ENCODE measurements at places on chromosomes 2 and 18.
A peak's percentile ranks its signal among the peaks of the same experiment; 100 is the strongest.

- DNase-seq, result no peak
These were observed 190.8 kb downstream of the RNF152 start for GRCh38 chr18:61702007-61702406.

GRCh38 chr2:127859712-127860085 lies 1.7 kb upstream of the POLR2D start:
- peak; percentile 39 for DNase-seq

DNA sequence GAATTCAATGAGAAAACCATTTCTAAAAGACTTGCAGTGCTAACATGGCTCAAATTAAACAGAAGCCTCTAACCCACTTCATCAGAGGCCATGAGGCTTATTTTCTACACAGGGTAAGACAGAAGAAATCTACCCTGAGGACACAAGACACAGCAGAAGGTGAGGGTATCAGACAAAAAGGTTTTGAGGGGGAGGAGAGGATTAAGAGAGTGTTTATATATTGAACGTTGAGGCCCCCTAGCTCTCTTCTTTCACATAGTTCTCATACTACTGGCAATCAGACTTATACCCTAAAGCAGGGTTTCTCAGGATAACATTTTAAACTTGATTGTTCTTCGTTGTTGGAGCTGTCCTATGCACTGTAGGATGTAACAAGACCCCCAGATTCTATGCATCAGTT lies 21.4 kb downstream of the ORC4 start:
- no peak for DNase-seq

GRCh38 chr2:1598041-1598710 lies 146.1 kb downstream of the PXDN start:
- no peak for DNase-seq

- DNase-seq, result no peak
These were observed 85.0 kb downstream of the ZAP70 start for GRCh38 chr2:97798416-97798815.

DNA sequence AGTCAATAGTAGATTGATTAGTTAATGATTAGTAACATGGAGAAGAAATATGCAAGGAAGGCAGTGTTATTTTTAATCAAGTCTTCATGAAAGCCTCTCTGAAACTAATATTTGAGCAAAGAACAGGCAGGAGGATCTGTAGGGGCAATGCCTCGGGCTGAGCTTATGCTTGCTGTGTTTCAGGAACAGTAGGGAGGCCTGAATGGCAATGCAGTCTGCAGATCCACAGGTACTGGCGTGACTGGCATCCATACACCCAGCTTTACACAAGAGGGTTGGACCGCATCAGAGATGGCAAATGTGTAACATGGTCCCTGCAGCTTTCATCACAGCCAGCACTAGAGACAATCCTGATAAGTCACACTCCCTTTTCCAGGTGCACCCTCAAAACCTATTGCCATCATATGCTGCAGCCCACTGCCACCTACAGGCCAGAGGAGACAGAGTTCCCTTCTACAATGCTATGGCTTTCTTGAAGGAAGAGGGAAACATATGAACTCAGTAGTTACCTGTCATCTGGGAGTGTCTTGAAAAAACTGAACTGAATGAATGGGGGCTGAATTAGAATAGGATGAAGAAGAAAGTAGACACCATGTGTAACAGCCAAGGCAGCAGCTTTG lies 582.4 kb upstream of the RAB6C start:
- DNase-seq, result peak; percentile 10

GRCh38 chr2:65373365-65373918 lies 59.0 kb downstream of the SPRED2 start:
- DNase-seq, result no peak

DNA sequence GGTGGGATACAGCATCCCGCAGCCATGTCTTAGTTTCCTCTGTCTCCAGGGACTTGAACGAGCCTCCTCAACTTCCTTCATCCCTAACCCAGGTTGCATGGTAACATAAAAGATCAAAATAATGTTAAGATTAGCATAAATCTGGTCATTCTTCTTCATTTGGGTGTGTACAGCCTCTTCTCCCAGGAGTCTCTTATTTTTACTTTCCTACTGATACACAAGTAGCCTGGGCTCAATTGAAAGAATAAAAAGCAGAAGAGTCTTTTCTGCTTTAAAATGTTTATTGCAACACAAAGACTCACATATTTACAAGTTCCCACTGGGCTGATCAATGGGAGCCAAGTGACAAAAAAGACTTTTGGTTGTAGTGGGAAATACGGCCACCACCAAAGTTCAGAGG lies 137.9 kb upstream of the PID1 start:
- no peak for DNase-seq

DNA sequence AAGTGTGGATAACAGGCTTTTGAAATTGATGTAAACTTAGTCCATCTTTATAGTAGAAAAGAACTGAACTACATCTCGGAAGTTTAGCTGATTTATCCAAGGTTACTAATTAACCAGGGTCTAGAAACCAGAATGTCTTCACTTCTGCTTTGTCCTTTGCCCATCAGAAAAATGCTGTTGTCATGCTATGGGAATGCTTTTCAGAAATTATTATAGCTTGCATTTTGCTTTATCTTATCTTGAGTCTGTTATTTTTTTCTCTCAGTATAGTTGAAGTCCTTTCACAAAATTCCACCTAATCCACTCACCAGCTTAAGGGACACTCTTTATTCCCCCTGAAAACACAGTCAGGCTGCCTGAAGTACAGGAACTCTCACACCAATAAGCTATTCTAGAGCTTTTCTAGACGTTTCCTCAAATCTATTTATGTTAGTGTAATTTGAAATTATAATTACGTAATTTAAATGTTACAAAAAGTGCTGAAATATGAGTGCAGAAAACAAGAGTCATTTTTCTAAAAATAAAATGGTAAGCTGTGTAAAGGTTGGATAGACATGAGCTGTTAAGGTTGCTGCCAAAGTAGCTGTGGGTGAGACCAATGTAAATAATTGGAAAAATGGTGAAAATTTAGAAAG lies 456.3 kb downstream of the TGIF1 start:
- DNase-seq, result no peak

GRCh38 chr2:181589779-181590178 lies 67.1 kb downstream of the CERKL start:
- no peak for DNase-seq

GRCh38 chr18:74445585-74445984 lies 11.5 kb downstream of the DIPK1C start:
- DNase-seq, result no peak

DNA sequence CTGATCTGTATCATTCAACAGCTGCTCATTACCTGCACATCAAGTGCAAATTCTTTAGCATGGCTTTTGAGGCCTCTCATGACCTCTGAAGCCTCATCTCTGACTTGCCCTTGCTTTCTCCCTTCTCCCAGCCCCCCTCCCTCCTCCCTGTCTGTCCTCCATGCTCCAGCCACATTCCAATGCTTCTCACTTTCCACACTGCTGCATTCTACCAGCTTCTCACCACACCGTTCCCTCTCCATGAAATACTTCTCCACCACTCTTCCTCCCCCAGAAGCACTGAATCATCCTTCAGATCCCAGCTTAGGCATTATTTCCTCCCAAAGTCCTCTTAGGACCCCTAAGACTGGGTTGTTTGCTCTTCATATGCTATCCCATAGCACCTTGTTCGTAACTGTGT lies 26.9 kb downstream of the GCG start:
- DNase-seq, result no peak

DNA sequence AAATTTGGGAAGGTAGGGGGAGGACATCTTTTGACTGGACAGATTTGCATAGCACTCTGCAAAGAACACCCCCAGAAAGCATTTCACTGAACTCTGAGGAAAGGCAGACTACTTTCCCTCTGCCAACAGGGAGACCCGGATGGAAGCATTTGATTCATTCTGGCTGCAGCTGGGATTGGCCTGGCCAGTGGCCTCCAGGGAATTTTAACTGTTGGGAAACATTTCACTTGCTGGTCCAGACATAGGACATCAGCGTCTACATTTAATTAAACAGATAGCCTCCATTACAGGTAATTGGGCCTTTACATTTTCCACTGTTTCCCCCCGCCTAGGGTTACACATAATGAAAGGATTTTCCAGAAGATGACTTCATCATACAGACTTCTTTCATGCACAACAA lies 92.8 kb downstream of the MARCHF4 start:
- no peak for DNase-seq

DNA sequence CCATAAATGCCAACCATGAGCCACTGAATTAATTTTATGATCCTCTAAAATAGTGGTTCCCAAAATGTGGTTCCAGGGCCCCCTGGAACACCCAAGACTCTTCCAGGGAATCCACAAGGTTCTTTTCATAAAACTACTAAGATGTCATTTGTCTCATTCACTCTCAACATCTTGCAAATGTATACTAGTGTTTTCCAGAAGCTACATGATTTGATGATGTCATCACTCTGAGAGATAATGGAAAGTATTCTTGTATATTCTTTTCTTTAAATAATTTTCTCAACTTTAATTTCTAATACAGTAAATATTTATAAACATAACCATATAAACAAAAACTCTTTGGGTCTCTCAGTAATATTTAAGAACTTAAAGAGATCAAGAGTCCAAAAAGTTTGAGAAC lies 57.0 kb downstream of the NRXN1 start:
- DNase-seq, result no peak

GRCh38 chr2:109162999-109163398 lies 34.0 kb downstream of the SH3RF3 start:
- no peak for DNase-seq

- no peak for DNase-seq
These were observed 36.0 kb upstream of the IKZF2 start for GRCh38 chr2:213187386-213187785.

DNA sequence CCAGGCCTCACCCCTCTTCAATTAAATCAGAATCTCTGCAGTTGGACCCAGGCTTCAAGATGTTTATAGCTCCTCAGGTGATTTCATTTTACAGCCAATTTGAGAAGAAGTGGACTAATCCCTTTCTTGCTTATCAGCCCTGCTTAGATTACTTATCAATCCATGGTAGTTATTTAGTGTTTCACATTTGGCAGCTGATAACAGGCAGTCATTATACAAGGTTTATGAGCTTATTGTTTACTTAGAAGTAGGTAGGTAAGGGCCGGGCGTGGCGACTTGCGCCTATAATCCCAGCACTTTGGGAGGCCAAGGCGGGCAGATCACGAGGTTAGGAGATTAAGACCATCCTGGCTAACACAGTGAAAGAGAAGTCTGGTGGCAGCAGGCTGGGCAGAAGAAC lies 237.5 kb downstream of the CTNNA2 start:
- DNase-seq, result no peak

- DNase-seq, result no peak
These were observed 68.7 kb upstream of the WIPF1 start for GRCh38 chr2:174666312-174666711.

DNA sequence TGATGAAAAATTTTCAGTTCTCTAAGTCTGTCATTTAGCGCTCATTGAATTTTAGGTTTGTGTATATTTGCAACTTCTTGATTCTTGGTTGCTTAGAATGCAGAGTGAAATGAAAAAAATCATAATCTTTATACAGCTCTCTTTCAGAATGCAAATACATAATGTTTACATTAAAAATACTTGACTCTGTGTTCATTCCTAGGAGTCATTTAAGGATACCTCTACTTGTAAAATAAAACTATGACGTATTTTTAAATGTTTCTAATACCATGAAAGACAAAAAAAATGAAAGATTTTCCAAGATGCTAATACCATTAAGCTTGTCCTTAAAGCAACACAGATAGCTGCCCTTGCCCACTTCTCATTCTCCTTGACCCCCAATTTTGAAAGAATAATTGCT lies 259.0 kb downstream of the L3MBTL4 start:
- DNase-seq, result no peak

GRCh38 chr18:79792096-79792987 lies 5.4 kb upstream of the KCNG2 start:
- DNase-seq, result no peak

DNA sequence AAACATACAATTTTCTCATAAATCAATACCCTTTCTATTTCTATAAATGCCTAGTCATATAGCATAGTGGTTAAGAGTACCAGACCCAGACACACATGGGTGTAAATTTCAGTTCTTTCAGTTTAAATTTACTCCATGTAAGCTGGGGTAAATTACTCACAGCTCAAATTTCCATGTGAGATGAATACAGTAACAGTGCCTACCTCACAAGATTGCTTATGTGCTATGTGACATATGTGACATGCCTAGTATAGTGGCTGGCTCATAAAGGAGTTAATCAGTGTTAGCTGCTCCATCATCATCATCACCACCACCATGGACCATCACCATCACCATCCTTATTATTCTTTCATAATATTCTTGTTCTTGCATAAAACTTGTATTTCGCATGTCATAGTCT lies 61.6 kb upstream of the CD302 start:
- peak; percentile 9 for DNase-seq

DNA sequence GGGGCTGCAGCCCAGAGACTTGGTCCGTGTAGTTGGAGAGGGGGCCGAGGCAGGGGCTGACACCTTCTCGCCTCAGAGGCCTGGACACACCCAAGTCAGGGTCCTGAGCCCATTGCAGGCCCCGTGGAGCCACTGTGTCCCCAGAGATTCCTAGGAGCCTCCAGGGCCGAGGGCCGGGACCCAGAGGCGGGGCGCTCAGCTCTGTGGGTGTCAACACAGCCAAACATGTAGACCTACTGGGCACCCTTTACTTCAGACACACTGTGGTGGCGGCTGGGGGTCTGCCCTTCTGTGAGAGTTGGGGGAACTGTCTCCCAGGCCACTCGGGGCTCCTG lies 459 bp upstream of the ESPNL start:
- DNase-seq, result no peak

DNA sequence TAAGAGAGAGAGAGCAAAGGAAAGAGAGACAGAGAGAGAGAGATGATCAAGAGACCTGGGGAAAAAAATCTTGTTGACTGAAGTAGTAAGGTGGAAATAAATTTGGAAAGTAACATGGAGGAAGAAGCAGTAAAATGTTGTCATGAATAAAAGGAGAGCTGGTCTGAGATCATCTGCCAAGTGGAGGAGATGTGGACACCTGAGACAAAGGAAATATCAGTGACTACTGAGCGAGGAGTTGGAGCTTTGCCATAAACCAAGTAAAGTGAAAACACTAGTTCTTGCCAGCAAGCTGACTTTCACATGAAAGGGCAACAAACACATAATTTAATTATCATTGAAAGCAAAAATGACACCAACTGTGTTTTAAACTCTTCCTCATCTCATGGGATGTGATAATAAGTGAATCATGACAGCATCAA lies 49.0 kb upstream of the DSG1 start:
- no peak for DNase-seq

GRCh38 chr2:181746844-181747243 lies 66.5 kb upstream of the NEUROD1 start:
- DNase-seq, result no peak

DNA sequence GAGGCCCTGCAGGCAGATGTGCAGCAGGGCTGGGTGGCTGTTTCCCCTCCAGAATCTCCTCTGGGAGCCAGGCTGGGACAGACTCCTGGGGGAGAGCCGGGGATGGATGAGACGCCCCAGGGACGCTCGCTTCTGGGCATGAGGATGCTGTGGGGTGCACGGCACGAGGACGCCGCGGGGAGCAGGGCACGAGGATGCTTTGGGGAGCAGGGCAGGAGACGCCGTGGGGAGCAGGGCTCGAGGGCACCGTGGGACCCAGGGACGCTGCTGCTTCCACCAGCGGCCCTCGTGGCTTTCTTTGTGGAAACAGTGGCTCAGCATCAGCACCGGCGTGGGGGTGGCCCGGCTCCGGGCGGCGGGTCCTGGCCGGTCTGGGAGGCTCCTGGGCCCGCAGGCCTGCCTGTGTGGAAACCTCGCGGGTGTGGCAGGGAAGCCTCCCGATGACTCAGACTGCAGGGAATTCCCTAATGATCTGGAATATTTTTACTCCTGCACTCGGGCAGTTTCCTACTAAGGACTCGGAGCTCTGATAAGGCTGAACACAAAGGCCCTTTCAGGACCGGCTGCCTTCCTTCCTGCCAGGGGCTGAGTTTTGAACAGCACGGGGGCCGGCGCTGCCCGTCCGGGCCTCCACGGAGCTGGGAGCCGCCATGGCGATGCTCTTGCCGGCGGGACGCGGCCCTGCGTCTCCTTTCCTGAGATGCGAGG lies 62.6 kb downstream of the NFATC1 start:
- no peak for DNase-seq

Data from activated CD4-positive, alpha-beta T cell treated with anti-CD3 and anti-CD28 coated beads, Interleukin-2, Interleukin-4, amounts not matched to agents 100 ng/mL and 50 ng/mL, durations not matched to agents 16 hours and 8 hours (primary cell).